ENCODE measurements at places on chromosomes 11 and 22. TPM values are rescaled to one million over a fixed set of nuclear protein-coding genes. Genes with fewer than 3 reads are reported as not detected.

The PRR33 gene
- 0.16 TPM for total RNA-seq

GRCh38 chr11:79047321-79047720 is 393.5 kb downstream of the TENM4 start:
- H3K27me3 ChIP-seq: peaks cover 4% of the 10 kb centered on the region
- no peaks in the 10 kb centered on the region for H3K4me1 ChIP-seq
- no peak overlapping the region for H3K27ac ChIP-seq
- H3K4me3 ChIP-seq: no peak overlapping the region

The TSPAN32 gene
- total RNA-seq: 6.8 TPM

GRCh38 chr11:85806876-85807275 is 4.1 kb downstream of the SYTL2 start:
- H3K27me3 ChIP-seq: peaks cover 7% of the 10 kb centered on the region
- H3K36me3 ChIP-seq: no peaks in the 10 kb centered on the region
- peaks cover 21% of the 10 kb centered on the region for H3K4me1 ChIP-seq
- no peak overlapping the region for H3K4me3 ChIP-seq
- no peak overlapping the region for H3K27ac ChIP-seq

- no peak for DNase-seq
- no peak overlapping the region for H3K27ac ChIP-seq
Observed at GRCh38 chr22:38036392-38037062, 20.7 kb upstream of the PICK1 start.

- no peak for DNase-seq
- peaks cover 10% of the 10 kb centered on the region for H3K4me1 ChIP-seq
- no peak overlapping the region for H3K27ac ChIP-seq
- no peak overlapping the region for H3K4me3 ChIP-seq
Observed at GRCh38 chr11:103871923-103872551, 164.4 kb upstream of the DDI1 start.

The RFPL1 gene
- not detected for total RNA-seq

- no peak overlapping the region for H3K27ac ChIP-seq
- no peaks in the 10 kb centered on the region for H3K27me3 ChIP-seq
- DNase-seq: no peak
- H3K4me1 ChIP-seq: peaks cover 26% of the 10 kb centered on the region
Observed at GRCh38 chr11:117052196-117053149, 45.8 kb downstream of the SIK3 start.

DNA sequence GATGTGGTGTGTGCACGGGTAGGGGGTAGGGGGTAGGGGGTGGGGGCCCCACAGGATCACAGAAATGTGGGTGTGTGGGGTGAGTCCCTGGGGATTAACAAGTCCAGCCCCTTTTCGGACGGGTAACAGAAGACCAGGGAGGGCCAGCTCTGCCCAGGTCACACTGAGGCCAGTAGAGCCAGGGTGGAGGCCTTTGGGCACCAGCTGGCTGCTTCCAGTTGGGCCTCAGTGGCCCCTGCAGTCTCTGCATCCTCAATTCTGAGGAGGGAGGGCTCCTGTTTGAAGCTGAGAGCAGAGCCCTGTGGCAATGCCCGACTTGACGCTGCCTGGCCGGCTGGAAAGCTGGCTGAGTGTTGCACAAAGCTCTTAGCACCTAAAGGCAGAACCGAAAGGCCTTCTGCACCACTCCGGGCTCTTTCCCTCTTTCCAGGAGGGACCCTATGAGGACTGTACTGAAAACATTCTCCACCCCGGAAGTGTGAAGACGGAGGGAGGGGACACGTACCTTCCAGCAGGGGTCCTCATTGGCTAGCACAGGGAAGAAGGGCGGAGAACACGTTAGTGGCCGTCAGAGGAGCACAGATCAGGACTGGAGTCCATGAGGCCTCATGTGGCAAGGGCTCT is 120.4 kb downstream of the PHF21B start:
- no peak overlapping the region for H3K4me3 ChIP-seq
- no peak for DNase-seq
- H3K27ac ChIP-seq: no peak overlapping the region

- no peaks in the 10 kb centered on the region for H3K4me1 ChIP-seq
- no peak overlapping the region for H3K27ac ChIP-seq
- no peak overlapping the region for H3K4me3 ChIP-seq
- H3K27me3 ChIP-seq: no peaks in the 10 kb centered on the region
- no peaks in the 10 kb centered on the region for H3K36me3 ChIP-seq
Observed at GRCh38 chr11:92180664-92181251, 43.9 kb upstream of the FAT3 start.

The SIDT2 gene
- 115 TPM for total RNA-seq

GRCh38 chr11:128658502-128658901 is 35.4 kb upstream of the FLI1 start:
- peaks cover 15% of the 10 kb centered on the region for H3K4me1 ChIP-seq
- no peak overlapping the region for H3K27ac ChIP-seq
- peak overlapping the region; percentile 17 for H3K4me3 ChIP-seq
- peaks cover 20% of the 10 kb centered on the region for H3K27me3 ChIP-seq

GRCh38 chr11:34405079-34405858 is 33.5 kb upstream of the CAT start:
- no peak overlapping the region for H3K4me3 ChIP-seq
- DNase-seq: no peak

- no peaks in the 10 kb centered on the region for H3K27me3 ChIP-seq
- peak overlapping the region; percentile 98 for H3K27ac ChIP-seq
- H3K4me3 ChIP-seq: peak overlapping the region; percentile 92
- H3K4me1 ChIP-seq: peaks cover 89% of the 10 kb centered on the region
Observed at GRCh38 chr11:67270256-67271204, 4.3 kb downstream of the GRK2 start.

- H3K36me3 ChIP-seq: peaks cover 53% of the 10 kb centered on the region
- H3K4me1 ChIP-seq: peaks cover 17% of the 10 kb centered on the region
- H3K27me3 ChIP-seq: no peaks in the 10 kb centered on the region
- no peak overlapping the region for H3K27ac ChIP-seq
Observed at GRCh38 chr11:65864706-65865471, 4.7 kb downstream of the MUS81 start.

GRCh38 chr11:62644220-62644619 is 2.2 kb downstream of the GANAB start:
- peak overlapping the region; percentile 32 for H3K4me3 ChIP-seq
- peaks cover 35% of the 10 kb centered on the region for H3K36me3 ChIP-seq
- no peak for DNase-seq
- H3K27me3 ChIP-seq: no peaks in the 10 kb centered on the region

GRCh38 chr11:132504501-132505041 is 1027.7 kb downstream of the OPCML start:
- H3K27ac ChIP-seq: no peak overlapping the region
- no peaks in the 10 kb centered on the region for H3K4me1 ChIP-seq
- no peaks in the 10 kb centered on the region for H3K36me3 ChIP-seq
- no peaks in the 10 kb centered on the region for H3K27me3 ChIP-seq
- DNase-seq: no peak

- H3K36me3 ChIP-seq: no peaks in the 10 kb centered on the region
- no peak overlapping the region for H3K27ac ChIP-seq
- peaks cover 4% of the 10 kb centered on the region for H3K27me3 ChIP-seq
- H3K4me1 ChIP-seq: no peaks in the 10 kb centered on the region
Observed at GRCh38 chr11:122149202-122149601, 33.2 kb upstream of the BLID start.

Data from activated B cell treated with CpG ODN at 0.5 μM for 24 hours (primary cell).